ENCODE measurements at places on chromosomes 4 and X.

DNA sequence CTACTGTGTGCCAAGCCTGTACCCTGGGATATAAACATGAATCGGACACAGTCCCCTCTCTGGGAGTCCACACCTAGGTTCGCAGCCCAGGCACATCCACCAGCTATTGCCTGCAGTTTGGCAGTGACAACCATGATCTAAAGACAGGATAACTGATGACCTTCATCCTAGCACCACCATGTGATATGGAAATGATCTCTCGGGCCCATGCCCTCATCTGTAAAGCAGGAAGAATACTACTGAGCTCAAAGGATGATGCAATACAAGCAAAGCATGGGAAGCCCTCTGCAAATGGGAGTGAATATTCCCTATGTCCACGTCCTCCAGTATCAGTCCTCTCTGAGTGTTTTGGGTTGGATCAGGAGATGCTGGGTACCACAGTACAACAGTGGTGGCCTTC lies 80.9 kb upstream of the MSX1 start:
- no peak for DNase-seq

DNA sequence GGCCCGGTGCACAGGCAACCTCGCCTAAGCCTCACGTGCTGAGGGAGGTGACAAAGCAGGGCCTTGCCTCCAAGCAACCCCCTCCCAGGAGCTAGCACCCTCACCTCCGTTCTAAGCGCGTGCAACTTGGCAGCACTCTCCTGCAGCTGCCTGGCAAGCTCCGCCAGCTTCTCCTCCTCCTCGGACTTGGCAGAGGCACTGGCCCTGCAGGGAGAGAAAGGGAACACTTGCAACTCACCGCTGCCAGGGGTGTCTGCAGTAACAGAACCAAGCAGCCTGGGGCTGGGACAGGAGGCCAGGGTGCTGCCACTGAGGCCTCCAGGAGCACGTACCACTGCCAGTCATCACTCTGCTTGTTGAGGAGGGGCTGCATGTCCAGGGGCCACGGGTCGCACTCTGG lies 10.3 kb upstream of the TREX2 start:
- DNase-seq: no peak

DNA sequence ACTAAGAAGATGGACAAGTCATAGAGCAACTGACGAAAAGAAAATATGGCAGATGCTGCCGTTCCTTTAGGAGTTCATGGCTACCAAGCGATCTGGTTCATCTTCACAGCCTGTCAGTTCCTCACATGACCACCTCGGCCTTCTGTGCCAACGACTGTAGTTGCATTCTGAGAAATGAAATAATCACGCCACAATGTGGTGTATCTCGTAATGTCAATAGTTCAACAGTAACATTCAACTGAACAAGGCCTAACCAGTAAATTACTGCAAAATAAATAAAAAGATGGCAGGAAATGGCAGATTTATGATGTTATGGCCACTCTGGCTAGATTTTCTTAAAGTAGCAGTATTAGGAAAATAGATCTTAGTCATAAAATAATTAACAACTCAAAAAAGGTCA lies 4.4 kb downstream of the GPRIN3 start:
- no peak for DNase-seq

DNA sequence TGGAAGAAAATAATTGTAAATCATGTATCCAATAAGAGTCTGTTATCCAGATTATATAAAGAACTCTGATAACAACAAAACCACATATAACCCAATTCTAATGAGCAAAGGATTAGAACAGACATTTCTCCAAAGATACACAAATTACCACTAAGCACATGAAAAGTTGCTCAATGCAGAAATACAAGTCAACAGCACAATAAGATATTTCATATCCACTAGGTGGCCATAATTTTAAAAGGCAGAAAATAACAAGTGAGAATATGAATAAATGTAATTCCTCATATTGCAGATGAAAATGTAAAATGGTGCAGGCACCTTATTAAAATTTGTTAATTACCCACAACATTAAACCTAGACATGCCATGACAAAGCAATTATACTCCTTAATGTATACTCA lies 73.9 kb upstream of the ZCCHC13 start:
- DNase-seq: no peak

DNA sequence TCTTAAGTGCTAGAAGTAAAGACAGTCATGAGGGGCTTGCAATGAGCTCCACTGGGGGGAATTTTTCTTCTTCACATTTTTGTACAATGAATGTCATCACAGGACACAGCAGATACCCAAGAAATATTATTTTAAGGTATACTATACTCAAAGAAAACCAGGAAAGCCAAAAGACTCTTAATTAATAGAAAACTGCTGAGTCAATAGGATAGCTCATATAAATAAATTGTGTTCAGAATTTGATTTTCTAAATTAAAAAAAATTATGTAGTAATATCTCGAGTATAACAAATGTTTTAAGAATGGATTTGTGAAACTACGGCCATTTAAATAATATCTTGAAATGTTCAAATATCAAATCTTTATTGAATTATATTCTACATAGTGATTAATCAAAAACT lies 25.7 kb upstream of the CXCL8 start:
- DNase-seq: no peak

DNA sequence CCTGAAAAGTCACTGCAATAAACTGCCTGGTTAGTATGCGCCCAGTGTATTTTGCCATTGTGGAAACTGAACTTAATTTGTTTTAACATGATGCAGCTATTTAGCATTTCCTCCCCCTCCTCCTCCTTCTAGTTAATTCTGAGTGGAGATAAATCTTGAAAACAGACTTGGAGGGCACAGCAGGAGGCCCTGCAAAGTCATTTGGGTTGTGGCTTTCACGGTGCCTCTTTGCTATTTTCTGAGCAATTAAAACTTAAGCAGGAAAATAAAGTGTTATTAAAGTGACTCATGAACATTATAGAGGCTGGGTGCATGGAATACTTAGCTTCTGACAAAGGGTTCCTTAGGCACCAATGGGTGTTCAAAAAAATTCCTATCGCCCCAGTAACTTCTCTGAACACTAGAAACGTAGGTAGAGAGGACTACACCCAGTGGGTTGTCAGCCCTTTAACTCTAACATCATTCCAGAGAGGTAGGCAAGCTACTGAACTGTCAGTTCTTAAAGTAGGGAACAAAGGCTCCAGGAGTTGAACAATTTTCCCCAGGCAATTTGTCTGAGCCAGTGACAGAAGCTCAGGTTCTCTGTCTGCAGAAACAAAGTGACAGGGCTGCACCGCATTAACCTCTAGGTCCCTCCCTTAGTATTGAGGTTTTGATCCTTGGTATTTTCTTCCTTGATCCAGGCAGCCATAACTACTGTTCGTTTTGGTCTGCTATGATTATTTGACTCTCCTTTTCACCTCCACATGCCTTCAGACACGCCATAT lies 158.3 kb upstream of the KIT start:
- DNase-seq: no peak

DNA sequence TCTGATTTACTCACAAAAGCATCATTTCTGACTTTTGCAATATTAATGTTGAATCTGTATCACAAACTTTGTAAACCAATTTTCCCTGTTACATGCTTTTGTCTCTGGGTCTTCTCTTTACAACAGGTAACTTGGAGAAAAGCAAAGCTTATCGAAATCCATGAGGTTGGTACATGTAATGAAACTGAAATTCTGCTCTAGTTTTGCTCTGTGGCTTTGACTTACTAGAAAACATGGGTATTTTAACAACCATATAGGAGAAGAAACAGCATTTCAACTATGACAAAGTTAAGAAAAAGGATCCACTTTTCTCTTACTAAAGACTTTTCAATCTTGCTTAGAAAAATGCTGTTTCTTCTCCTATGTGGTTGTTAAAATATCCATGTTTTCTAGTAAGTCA lies 645.8 kb downstream of the STIM2 start:
- DNase-seq: no peak

DNA sequence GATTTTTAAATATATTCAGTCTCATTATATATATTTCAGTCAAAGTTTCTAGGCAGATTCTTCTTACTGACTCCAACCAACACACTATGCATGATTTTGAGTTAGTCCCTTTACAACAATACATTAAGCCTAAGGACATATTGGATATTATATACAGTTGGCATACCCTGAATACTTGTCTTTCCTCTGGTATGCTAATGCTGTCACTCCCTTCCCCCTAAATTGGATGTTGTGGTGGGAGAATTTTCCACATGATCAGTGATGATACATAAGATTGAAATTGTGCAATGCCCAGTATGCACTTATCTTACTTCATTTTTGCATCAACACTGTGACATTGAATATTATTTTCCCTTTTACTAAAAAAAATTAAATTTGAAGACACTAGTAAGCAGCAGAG lies 935.2 kb downstream of the PCDH7 start:
- DNase-seq: no peak

- DNase-seq: no peak
Measured at GRCh38 chr4:150082241-150082640, 4.0 kb downstream of the DCLK2 start.

DNA sequence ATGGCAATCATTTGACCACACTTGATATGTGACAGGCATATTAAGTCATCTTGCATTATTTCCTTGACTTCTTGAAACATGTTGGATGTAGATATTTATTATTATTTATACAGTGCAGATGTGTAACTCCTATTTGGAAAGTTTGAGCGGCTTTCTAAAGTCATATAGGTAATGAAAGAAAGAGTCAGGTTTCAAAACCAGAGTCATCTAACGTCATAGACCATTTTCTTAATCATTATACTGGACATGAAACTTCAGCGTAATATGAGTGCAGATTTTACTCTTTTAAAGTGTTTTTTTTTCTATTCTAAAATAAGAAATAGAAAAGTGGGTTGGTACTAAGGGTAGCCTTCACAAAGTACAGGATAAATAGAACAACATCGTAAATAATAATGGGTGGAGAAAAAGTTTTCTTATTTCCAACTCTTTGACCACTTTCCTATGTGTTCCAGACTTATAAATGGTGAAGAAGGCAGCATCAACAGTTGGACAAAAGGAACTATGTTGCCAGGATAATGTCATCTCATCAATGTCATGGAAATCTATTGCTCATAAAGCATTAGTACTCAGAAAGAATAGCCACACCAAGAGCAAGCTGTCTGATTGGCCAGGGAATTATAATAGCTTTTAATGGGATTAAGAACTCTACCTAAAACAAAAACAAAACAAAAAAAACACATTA lies 108.0 kb upstream of the PCDH18 start:
- DNase-seq: no peak

DNA sequence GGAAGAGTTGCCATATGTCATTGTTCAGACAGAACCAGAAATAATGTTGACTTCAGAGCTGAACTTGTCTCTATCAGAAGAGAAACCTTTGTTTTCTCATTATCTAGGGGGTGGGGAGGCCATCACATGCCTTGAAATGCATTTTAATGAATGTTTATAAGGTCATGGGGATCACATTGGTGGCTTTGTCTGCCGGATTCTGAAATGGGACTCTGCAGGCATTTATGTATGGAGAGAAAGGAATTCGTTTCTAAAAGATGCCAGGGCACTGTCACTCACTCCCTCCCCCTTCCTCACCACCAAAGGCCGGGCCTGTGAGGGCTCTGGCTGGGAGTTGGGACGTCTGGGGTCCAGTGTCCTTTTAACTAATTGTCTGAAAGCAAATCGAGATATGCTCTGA lies 102.2 kb downstream of the MAMLD1 start:
- DNase-seq: no peak

GRCh38 chr4:111136967-111137366 lies 514.1 kb upstream of the PITX2 start:
- DNase-seq: no peak

- DNase-seq: no peak
Measured at GRCh38 chr4:126409746-126410145, 1095.0 kb downstream of the FAT4 start.

- DNase-seq: no peak
Measured at GRCh38 chr4:54445866-54446265, 211.9 kb upstream of the KIT start.

DNA sequence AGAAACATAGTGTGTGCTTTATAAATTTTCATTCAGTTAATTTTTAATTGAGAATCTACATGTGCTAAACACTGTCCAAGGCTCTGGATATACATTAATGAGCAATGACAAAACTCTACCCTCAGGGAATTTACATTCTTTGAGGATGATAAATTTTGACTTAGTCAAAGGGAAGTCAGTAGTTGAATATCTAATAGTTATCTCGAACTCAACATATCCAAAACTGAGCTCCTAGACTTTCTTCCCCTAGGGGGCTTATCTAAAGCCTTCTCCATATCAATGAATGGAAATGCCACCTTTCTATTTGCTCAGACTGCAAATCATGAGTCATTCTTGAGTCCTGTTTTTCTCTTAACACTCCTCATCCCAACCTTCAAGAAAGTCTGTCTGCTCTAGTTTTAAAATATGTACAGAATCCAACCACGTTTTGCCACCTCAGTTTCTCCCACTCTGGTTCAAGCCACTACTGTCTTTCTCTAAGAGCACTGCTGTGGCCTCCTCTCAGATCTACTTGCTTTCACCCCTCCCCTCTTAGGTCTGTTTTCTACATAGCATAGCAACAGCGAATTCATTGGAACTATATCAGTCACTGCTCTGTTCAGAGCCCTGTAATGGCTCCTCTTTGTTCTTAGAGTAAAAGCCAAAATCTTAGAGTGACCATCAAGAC lies 9.5 kb downstream of the PARM1 start:
- DNase-seq: no peak

DNA sequence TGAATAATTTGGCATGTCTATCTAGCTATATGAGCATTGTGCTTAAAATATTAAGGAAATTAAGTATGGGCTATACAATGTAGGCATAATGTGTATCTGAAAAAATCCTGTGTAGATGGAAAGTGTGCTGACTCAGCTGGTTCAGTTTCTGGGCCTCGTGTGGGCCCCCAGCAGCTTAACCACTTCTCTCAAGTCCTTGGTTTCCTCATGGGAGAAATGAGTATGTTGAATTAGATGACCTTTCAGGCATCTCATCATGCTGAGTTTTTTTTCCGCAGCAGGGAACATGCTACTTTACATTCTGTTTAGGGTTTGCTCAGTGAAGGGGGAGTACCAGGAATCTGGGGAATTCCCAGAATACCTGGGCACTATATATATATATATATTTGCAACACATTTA lies 30.5 kb downstream of the RHOH start:
- peak; percentile 20 for DNase-seq

DNA sequence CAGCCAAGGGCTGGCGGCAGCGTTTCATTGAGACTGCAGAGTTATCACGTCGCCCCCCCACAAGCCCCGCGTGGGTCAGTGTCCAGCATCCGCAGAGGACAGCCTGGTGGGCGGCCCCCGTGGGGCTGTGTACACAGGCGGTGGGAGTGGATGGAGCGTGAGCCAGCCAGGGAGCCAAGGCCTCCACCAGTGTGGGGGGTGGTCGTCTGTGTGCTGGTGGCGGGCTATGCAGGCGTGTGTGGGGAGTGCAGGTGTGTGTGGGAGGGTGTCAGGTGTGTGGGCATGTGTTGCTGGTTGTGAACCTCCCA lies 56.5 kb upstream of the NKX1-1 start:
- no peak for DNase-seq

- no peak for DNase-seq
Measured at GRCh38 chr4:23770011-23770410, 119.8 kb downstream of the PPARGC1A start.

DNA sequence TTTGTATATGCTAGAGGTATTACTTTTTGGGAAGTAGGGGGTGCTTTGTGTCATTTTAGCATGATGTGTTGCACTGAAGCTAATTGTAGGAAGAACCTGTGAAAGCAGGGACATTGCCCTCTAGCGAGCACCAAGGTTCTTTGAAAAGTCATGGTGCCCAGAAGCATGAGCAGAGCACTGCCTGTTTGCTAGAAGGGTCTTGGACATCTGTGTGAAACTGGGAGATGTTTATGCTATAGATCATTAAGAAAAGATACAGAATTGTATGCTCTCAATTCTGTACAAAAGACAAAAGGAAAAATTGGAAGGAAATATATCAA lies 14.7 kb downstream of the GRPR start:
- DNase-seq: no peak
